CD4-positive, alpha-beta memory T cell (primary cell): ENCODE measurements at places on chromosomes 11 and 22.
A peak's percentile ranks its signal among the peaks of the same experiment; 100 is the strongest.

DNA sequence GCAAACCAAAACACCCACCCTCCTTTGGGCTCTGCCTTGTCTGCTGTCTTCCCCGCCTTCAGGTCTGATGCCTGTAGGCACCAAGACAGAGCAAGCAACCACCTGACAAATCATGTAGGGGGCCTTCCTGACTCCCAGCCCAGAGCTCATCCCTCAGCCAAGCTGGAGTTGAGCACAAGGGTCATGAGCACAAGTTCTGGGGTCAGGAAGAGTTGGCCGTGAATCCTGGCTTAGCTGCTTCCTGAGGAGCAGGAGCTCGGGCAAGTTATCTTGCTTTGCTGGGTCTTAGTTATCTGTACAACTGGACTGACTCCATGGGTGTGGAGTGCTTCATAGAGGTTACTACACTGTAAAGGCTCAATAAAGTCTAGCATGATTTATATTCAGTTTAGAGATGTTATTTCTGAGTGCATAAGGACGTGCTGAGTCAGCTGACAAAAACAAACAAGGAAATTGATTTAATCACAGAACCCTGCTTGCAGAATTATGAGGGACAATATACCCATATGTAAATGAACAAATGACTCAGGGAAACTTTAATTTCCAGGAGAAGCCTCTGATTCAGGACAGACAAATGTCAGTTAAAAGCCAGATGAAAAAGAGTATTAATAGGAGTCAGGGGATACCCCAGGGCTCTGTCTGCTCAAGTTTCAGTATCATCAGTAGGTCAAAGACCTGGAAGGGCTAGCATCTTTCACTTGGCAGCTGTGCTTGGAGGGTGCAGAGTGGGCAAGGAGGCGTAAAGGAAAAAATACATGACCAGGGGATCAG, 15.0 kb upstream of the APOA1 start:
- no peak for DNase-seq

DNA sequence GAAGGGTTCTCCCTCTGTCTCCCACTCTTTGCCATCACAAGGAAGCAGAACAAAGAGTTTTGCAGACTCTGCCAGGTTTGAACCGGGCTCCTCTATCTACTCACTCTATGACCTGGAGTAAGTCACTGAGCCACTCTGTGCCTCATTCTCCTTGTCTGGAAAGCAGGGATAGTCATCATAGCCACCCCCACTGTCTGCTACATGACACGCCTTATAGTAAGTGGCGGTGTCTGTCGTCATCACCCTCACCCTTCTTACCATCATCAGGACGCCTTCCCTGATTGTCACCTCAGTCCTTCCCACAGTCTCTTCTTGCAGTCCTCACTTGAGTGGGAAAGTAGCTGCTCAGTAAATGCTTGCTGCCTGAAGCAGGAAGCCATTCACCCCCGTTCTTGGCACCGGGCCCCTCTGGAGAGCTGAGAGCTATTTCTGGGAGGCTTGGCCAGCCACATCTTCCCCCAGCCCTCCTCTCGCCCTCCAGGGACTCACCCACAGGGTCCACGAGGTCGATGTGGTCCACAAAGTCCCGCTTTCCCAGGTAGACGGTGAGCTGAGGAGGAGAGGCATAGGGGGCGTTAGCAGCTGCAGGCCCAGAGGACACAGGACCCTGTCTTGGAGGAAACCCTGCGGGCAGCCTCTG, 46.4 kb downstream of the TPBGL start:
- DNase-seq: no peak

- no peak for DNase-seq
These were observed 78.1 kb upstream of the PRR5 start for GRCh38 chr22:44623771-44624510.

DNA sequence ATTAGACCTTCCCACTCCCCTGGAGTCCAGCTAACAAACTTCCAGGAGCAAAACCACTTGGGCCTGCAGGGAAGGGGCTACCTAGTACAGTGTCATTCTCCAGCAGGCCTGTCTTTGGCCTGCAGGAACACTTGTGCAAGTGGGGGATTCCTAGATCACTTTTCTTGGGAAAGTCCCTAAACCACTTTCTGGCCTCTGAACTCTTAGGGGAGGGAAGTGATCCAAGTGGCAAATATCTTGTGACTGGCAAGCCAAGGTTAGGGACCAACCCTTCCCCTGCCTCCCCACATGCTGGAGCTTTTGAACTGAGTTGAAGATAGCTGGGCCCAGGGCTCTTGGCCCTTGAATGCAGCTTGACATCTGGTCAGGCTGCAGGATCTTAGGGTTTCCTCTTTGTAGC, 17.2 kb downstream of the PPFIBP2 start:
- DNase-seq: no peak

- no peak for DNase-seq
These were observed 10.9 kb upstream of the DCHS1 start for GRCh38 chr11:6666302-6667183.

GRCh38 chr11:68146704-68147474, 25.7 kb upstream of the CHKA start:
- DNase-seq: no peak

DNA sequence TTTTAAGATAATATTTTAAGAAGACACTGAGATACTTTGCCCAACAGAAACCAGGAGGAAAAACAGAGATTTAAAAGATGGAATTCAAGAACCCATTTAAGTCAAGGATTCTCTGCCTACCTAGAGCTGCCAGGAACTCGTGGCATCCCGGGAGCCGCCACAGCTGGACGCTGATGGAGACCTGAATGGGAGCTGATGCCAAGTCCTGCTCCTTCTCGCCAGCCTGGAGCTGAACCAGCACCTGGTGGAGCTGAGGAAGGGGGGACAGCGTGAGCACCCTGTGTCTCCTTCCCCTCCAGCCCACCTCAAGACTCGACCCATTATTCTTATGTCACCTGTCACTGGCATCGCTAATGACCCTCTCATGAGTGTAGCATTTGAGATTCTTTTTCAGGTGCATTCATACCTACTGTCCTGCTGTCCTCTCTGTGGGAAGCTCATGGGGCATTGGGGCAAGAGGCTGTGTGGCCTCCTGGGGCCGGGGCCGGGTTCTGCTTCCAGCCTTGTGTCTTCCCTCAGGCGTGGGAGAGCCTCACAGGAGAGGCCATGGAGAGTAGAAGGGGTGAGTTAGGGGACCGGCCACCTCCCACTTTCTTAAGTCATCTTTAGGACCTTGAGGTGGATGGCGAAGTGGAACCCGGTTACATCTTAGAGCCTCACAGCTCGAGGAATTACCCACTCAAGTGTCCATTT, 70.8 kb upstream of the PITPNB start:
- DNase-seq: no peak

DNA sequence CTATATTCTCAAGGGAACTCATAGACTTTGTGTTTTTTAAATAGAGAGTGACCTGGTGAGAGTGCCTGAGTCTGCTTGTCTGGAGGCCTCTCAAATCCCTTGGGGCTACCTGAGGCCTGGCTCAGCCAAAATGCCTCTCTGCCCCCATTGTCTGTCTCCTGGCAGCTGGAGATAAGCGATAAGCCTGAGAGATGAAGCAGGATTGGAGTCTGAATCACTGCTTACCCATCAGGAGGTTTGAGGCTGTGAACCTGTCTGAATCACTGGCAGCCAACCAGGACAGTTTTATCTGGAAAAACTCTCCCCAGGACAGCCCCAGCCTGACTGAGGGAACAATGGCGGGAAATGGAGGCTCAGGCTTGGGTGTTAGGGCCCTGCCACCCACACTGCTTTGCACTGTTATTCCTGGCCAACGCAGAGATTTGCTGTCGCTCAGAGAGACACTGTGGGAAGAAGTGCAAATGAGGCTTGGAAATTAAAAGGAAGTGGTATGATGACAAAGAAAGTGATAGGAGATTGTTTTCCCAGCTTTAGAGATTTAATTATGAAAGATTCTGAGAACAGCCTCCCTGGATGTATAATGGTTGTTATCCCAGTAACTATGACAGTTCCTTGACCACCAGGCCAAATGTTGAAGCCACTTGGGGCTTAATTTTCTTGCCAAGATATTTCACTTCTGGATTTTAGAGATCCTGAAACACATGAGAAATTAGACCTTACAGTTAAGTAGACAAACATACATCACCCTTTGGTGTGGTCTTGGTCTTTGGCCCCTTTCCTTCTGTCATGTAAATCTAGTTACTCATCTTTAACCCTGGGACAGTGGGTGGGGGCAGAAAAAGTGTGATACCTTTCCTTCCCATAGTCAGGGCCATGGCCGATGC, 102.1 kb downstream of the RASSF10 start:
- no peak for DNase-seq

DNA sequence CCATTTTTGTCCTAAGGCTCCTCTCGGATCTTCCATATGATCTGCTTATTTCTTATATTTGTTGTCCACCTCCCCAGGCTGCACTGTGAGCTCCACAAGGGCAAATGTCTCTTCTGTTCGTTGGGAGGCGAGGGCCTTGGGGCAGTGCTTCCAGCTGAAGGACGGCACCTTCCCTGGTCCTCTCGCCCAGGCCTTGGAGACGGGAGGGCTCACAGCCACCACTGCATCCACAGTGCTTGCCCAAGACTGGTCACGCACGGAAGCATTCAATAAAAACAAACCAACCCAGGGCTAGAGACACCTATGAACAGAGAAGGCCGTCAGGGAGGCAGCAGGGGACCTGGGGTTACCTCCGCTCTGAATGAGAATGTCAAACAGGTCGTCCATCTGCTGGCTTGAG, 46.2 kb downstream of the SGSM3 start:
- no peak for DNase-seq

GRCh38 chr11:4560467-4560866, 15.5 kb downstream of the OR52M1 start:
- no peak for DNase-seq

DNA sequence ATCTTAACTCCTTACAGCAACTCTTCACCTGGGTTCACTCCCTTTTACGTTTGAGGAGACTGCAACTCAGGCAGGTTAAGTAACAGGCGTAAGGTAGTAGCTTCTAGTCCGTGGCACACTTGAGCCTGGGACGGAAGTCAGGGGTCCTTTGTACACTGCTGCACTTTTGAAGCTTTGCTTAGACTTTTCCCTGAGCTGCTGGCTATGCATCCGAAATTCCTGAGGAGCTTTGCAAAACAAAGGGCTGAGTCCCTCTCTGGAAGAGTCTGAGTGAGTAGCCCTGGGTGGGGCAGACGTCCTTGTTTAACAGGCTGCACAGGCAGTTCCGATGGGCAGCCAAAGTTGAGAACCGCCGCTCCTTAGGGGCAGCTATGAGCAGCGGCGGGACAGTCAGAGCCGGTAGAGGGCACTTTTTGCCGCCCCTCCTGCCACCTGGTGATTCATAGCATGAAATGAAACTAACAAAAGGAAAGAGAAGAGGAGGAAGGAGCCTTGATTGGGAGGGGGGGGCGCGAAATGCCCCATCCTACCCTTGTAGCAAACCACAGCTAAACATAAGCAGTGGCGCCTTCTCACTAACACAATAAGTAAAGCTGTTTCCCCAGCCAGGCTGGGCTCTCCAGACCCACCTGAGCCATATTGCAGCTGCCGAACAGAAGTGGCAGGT, 1.4 kb downstream of the TMEM109 start:
- DNase-seq: peak; percentile 64

DNA sequence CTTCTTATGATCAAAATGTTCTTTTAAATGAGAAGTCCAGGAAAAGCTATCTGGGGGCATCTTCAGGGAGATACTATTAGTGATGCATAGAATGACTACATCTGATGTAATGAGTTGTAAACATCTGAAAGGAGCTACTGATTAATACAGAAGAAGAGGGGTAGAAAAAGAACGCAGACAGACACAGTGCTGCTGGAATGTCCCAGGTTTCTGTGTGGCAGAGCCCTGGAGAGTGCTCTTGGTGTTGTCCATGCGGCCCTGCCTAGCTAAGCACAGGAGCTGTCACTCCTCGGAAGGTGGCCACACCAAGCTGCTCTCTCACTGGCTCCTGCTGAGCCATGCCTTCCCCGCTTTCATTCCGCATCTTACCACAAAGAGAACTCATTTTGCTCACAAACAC, 768.8 kb downstream of the OPCML start:
- DNase-seq: no peak

- no peak for DNase-seq
These were observed 37.8 kb downstream of the PGR start for GRCh38 chr11:101091781-101092180.

GRCh38 chr11:61917334-61918109, at the start of gene RAB3IL1:
RAB3IL1 (minus strand) TSS chr11:61917566; CDS start chr11:61917367, 199 bp downstream.
- no peak for DNase-seq

- no peak for DNase-seq
These were observed 24.0 kb downstream of the PISD start for GRCh38 chr22:31637891-31638618.

DNA sequence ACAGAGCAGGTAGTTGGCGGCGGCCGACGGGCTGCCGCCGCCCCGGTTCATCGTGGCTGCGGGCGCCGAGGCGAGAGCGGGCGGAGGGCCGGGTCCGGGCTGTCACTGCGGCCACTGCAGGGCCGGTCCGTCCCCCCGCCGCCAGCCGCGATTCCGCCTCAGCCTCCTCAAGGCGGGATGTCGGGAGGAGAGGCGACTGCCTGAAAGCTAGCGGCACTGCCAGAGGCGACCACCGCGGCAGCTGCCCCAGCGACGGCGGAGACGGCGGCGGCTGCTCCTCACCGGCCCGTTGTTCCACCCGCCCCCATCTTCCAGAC, 234 bp downstream of the SESN3 start:
- DNase-seq: no peak

GRCh38 chr22:22744412-22745224, 100.2 kb downstream of the GGTLC2 start:
- no peak for DNase-seq

- DNase-seq: no peak
These were observed 34.8 kb downstream of the MRGPRX2 start for GRCh38 chr11:19025481-19026406.

DNA sequence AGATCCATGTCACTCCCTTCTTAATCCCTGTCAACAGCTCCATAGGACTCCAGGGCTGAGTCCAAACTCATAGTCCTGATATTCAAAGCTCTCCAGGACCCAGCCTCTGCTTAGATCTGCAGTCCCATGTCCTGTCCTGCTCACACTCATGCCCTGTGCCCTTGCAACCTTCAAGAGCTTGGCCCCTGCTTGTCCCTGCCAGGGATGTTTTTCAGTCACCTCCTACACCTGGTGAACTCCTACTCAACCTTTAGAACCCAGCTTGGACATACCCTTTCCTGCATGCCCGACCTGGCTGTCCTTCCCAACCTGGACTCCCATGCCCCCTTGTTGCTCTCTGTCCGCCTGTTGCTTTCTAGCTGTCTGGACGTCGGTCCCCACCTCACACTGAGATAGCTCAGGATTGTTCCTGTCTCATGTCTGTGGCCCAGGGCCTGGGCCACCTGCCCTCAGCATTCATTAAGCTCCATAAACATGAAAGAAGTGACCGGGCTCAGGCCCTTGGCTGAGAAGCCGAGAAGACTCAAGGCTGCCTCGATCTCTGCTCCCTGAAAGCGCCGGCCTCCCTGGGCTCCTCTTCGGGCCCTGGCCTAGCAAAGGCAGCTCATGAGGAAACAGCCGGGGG, 48.8 kb upstream of the RTL6 start:
- no peak for DNase-seq

DNA sequence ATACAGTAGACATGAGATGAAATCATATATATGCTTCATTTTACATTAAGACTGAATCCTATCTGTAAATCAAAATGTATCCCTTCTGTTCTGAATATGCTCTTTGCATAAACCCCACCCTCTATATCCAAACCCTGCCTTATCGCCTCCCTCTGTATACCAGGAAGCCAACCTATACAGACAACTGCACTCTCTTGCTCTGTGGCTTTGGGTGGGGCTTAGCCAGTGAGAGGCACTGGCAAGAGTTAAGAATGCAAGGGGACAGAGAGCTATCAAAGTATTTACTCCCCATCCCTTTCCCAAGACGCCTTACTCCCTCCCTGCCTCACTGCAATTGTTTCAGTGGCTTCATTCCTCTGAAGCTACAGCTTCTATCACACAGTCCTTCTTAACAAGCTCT, 309.8 kb downstream of the TTC28 start:
- no peak for DNase-seq
